ENCODE measurements at places on chromosomes 5 and 9. TPM values are rescaled to one million over a fixed set of nuclear protein-coding genes. Genes with fewer than 3 reads are reported as not detected.

PCDHA2 gene
- 0.32 TPM for total RNA-seq

GRCh38 chr9:24479361-24480059, 66.2 kb downstream of the IZUMO3 start:
- no peak for DNase-seq

DNA sequence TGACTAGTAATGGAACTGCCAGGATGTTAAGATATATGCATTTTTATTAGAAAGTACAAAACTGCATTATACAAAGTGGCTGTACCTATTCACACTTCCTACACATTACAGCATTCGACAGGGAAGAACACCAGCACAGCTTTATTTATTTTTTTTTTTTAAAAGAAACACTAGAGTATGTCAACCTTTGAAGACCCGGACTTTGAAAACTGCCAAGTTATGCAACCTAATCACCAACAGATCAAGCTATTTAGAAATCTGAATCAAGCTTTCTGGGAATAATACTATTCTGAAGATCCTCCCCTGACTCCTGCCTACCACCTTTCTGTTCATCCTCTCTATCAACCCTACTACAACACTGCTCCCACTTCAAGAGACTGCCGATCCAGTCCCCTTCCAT, 4.5 kb downstream of the GEMIN5 start:
- DNase-seq = no peak

ZDHHC12 gene
- total RNA-seq = 33.0 TPM

- no peak for DNase-seq
Observed at GRCh38 chr9:89712283-89712682, 107.5 kb downstream of the GADD45G start.

GRCh38 chr5:137206030-137206715, 293.0 kb downstream of the SPOCK1 start:
- DNase-seq = no peak

DNA sequence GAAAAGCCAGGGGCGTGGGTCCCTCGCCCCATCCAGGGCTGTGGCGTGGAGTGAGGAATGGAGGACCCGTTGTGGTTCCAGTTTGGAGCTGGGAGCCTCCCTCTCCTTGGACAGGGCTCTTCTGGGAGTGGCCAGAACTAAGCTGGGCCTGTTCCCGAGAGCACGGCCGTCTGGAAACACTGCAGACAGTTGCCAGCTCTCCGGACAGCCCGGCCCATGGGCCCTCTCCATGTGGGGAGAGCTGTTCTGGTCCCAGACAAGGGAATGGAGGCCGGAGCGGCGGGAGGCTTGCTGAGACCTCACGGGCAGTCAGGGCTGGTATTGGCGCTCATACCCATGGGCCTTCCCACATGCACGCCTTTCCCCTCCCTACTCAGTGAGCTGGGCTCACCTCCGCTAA, 45.2 kb upstream of the FCN2 start:
- DNase-seq = peak; percentile 40

GHR gene
- total RNA-seq = 8.7 TPM

GRCh38 chr9:33714989-33715388, 80.4 kb upstream of the PRSS3 start:
- DNase-seq = no peak

GRCh38 chr9:88578121-88579049, 43.4 kb downstream of the NXNL2 start:
- peak; percentile 91 for DNase-seq

DNA sequence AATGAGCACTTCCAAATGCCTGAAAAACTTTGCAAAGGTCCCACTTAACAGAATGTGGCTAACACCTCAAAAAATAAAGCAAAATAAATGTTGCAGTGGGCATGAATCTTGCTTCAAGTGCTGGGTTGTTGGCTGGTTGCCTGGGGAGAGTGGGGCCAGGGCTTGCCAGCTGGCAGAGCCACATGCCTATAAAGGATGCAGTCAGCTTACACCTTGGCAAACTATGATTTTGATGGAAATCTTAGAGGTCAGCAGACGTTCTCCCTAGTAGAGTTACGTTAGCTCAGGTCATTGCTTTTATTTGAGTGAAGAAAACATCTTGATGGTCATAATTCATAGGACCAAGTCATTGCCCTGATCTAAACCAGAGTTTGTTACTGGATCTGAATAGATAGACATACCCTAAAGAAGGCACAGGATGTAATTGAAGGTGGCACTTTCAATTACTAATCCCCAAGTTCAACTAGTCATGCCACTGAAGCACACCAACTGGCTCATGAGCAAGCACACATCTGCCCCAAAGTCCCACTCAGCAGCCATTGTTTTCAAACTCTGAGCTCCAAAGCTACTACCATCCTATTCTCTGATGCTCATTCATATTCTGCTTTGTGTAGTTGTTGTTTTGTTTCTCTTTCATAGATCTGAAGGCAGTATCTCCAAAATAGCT, 51.2 kb upstream of the ZSWIM6 start:
- DNase-seq = no peak

IL13 gene
- not detected for total RNA-seq

DNA sequence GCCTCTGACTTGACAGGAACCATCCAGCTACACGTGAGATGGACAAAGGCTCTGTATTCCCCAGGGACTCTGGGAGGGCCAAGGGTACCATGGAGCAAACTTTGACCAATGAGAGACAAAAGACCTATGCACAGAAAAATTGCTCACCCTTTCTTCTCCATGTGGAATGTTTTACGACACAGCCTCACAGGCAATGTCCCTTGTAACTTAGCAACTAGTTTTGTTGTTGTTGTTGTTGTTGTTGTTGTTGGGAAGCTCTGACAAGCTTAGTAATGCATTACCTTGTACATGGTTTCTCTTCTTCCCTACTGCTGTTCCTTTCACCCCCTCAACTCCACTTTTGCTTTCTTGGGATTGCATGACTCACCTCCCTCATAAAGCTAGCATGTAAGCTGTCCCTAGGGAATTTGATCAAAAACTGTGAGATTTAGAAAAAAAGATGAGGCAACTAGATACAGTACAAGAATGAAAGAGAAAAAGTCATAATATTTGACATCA, 550.9 kb downstream of the RAB3C start:
- DNase-seq = no peak

DNA sequence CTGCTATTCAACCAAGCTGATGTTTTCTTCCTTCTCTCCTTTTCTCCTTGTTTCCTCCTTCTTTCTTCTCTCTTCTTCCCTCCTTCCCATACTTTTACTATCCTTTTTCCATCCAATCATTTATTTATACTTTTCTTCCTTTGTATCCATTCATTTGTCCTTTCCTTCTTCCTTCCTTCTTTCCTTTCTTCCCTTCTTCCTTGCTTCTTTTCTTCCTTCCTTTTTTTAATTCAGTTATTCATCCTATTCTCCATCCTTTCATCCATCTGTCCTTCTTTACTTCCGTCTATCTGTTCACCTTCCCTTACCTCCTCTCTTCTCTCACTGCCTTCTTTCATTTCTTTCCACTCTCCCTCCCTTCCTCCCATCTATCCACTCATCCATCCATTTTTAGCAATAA, 24.0 kb upstream of the PPARGC1B start:
- DNase-seq = no peak

DNA sequence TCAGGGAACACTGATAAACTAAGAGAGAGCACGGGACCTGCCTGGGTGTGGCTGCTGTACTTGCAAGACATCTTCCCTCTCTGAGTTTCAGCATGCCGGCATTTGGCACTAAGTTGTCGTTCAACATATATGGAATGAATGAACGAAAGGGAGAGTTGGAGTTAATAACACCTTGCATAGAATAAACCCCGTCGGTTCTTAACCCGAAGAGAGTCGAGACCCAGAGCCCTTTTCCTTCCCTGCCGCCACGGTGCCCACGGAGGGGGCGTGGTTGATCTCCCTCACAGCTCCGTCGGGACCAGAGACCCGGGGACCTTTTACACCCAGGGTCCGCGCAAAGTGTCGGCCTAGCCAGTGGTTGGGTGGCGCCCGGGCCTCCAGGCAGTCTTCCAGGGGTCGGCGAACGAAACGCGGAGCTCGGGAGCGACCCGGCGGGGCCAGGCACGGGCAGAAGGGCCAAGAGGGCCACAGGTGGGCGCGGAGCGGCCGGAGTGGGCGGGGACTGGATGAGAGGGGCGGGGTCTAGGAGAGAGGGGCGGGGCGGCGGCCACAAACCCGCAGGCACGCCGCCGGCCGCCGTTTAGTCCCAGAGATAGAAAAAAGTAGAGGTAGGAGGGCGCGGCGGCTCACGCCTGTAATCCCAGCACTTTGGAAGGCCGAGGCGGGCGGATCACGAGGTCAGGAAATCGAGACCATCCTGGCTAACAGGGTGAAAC, 735 bp upstream of the RPL26L1 start:
- peak; percentile 77 for DNase-seq

DNA sequence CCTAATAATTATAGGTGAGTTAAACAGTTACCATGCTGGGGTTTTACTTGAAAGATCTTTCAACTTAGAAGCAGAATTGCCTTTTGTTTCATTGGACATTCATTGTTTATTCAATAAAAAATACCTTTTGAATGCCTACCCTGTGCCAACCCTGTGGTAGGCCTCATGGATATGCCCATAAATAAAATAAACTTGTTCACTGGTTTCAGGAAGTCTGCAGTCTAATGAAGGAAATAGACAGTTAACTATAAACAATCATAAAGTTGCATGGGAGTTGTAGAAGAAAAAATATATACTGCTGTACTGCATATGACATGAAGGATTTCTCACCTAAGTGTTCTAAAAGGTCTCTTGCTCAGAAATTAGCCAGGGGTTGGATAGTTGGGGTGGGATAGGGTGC, 5.3 kb upstream of the GPR21 start:
- no peak for DNase-seq

GGTA1 gene
- 1.7 TPM for total RNA-seq

DNA sequence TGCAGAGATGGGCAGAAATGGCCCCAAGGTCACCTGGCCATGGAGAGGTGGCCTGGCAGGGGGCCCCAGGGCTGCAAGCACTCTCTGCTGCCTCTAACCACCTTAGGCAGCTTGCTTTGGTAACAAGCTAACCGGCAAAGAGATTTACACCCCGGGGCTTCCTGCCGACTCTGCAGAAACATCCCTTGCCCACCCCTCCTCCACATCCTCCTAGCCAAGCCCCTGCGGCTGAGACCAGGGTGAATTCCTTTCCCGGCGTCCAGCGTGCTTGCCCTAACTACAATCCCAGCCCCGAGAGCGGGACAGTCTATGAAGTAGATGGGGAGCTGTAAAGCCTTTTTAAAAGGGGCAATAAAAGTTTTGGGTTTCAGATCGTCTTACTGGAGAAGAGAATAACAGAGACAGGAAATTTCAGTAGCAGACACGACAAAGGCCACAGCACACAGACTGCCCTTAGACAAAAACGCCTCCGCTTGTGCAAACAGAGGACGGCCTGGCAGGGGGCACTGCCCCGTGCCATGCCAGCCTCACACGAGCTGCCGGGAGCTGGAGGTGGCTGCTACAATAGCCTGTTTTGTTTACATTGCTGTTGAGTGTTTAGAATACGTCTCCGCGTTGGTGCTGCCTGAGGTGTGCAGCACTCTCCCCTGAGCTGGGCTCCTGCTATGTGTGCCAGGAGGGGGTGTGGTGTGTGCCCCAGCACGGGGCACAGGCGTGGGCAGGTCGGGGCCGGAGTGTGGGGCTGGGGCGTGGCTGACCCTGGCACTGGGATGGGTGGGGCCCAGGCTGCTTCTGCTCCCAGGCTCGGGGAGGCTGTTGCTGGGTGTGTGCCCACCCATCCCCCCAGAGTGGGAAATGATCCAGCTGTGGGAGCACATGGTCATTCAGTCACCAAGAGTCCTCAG, 15.3 kb downstream of the MYMK start:
- no peak for DNase-seq

DNA sequence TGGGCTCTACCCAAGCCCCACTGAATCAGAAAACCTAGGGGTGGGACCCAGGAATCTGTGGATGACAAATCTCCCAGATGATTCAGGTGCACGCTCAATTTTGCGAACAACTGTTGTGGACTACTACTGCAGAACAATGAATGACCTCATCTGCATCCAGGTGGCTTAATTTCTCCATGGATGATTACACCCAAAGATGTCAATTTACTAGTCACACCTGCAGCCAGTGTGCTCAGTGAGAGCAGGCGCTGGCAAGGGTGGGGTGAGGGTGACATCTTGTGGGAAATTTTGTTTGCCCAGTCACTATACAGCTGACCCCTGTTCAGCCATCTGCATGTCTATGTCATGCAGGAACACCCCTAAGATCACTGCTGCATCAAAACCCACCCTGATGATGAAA, 118.2 kb downstream of the ENTREP1 start:
- DNase-seq = no peak

DNA sequence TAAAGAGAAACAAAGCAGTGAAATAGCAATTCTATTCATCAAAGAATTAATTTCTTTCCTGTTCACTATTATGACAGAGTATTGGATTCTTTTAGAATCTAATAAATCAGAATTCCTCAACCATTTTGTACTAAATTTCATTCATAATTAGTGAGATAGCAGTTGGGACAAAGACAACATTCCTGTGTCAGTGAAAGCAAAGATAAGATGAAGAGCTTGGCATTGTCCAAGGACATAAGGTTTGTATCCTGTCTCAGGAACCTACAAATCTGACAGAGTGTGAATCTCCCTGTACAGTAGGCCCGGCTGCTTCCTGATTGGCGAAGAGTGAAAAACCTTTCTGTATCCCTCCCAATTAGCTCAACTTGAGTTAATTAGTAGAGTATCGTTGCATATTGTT, 349.1 kb downstream of the ISL1 start:
- no peak for DNase-seq

- DNase-seq = no peak
Observed at GRCh38 chr9:19922476-19923118, 133.8 kb upstream of the SLC24A2 start.

GRCh38 chr5:27652505-27652904, 614.1 kb upstream of the CDH9 start:
- DNase-seq = no peak
